Spleen (tissue), 13 donors: ENCODE measurements at places on chromosomes 1 and 21. TPM values are rescaled to one million over a fixed set of nuclear protein-coding genes. Genes with fewer than 3 reads are reported as not detected.

Gene NBPF6
- not detected for total RNA-seq

Gene FCER1G
- 321 TPM for total RNA-seq

Gene C1orf210
- not detected for total RNA-seq

Gene SPRR1B
- total RNA-seq, result not detected

Gene C8A
- total RNA-seq, result not detected

Gene CD101
- 3.7 TPM for total RNA-seq

Gene MIXL1
- 2.0 TPM for total RNA-seq

Gene RWDD3
- total RNA-seq, result 18.1 TPM

Gene A3GALT2
- not detected for total RNA-seq

Gene CA6
- not detected for total RNA-seq

Gene ZNF648
- total RNA-seq, result 0.26 TPM

Gene CNIH3
- total RNA-seq, result 1.4 TPM

Gene NUP210L
- 0.06 TPM for total RNA-seq

Gene LCE1A
- not detected for total RNA-seq

Gene WDR77
- total RNA-seq, result 25.9 TPM

Gene FAM72C
- total RNA-seq, result 0.57 TPM

Gene CACNA1S
- 0.17 TPM for total RNA-seq

Gene TMEM39B
- 17.5 TPM for total RNA-seq

Gene TMEM269
- 0.28 TPM for total RNA-seq

Gene CBR3
- 2.4 TPM for total RNA-seq

Gene CD53
- total RNA-seq, result 468 TPM

Gene ST6GALNAC3
- total RNA-seq, result 12.4 TPM

Gene ATP1A4
- total RNA-seq, result not detected

Gene RNU11
- total RNA-seq, result not detected

Gene TMEM54
- 10.4 TPM for total RNA-seq

Gene LIPI
- total RNA-seq, result not detected

Gene CATSPERE
- 0.85 TPM for total RNA-seq

Gene LCE3E
- not detected for total RNA-seq

Gene C1orf87
- not detected for total RNA-seq

Gene LCE6A
- not detected for total RNA-seq

Gene TNFRSF8
- total RNA-seq, result 2.1 TPM

Gene TSPAN2
- 5.1 TPM for total RNA-seq

Gene CD58
- 25.5 TPM for total RNA-seq

Gene DENND2D
- total RNA-seq, result 145 TPM

Gene NTRK1
- total RNA-seq, result 0.18 TPM

Gene LRRN2
- total RNA-seq, result 10.2 TPM

Gene CYP4A11
- total RNA-seq, result not detected

Gene CFHR4
- not detected for total RNA-seq

Gene CACHD1
- 11.3 TPM for total RNA-seq

Gene SLC6A9
- total RNA-seq, result 2.6 TPM

Gene PLEKHO1
- total RNA-seq, result 95.9 TPM

Gene CD2
- 25.5 TPM for total RNA-seq

Gene B3GALT2
- 0.73 TPM for total RNA-seq

Gene CD52
- 272 TPM for total RNA-seq
